ENCODE measurements at places on chromosomes 16 and 17.

GRCh38 chr16:76389126-76389525, 111.9 kb downstream of the CNTNAP4 start:
- DNase-seq, result no peak

GRCh38 chr16:50165473-50165872, 12.4 kb downstream of the TENT4B start:
- peak; percentile 54 for DNase-seq

- peak; percentile 57 for DNase-seq
Observed at GRCh38 chr16:89359264-89360147, 130.9 kb downstream of the ANKRD11 start.

DNA sequence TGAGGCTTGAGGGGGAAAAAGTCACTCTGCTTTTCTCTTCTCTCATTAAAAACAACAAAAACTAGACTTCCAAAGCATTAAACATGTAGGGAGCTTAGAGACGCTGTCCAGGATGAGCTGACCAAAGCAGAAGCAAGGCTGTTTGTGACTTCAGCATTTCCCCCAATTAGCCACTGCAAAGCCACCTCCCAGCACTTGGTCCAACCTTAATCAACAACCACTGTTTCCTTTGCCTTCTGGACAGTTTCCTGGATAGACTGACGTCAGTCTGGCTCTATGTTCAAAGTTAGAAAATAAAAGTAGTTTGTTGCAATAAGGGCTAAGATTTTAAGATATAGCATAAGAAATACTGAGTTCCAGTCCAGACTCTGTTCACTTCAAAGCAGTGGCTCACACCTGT, 3.1 kb downstream of the TMEM231 start:
- no peak for DNase-seq

DNA sequence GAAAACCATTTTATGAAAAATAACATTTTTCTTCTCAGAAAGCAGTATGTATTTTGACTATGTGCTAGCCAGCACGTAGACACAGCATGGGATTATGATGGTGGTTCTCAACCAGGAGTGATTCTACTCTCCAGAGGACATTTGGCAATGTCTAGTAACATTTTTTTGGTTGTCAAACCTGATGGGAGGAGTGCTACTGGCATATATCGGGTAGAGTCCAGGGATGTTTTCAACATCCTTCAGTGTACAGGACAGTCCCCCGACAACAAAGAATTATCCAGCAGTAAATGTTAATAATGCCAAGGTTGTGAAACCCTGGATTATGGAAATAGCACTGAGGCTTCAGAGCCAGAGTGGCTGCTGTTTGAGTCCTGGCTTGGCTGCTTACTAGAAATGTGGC, 27.7 kb downstream of the AP2B1 start:
- DNase-seq, result no peak

GRCh38 chr16:11029948-11030347, 85.6 kb downstream of the CLEC16A start:
- DNase-seq, result no peak

DNA sequence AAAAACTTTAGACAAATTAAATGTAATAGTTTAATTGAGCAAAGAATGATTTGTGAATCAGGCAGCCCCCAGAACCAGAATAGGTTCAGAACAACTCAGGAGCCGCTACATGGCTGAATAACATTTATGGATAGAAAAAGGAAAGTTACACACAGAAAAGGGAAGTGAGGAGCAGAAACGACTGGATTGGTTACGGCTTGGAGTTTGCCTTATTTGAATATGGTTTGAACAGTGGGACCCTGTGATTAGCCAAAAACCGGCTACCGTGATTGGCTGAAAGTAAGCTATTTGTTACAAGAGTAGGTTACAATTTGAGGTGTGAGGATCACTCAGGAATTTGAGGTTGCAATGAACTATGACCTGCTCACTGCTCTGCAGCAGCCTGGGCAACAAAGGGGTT, 1139.8 kb downstream of the CDH11 start:
- DNase-seq, result no peak

GRCh38 chr16:48386559-48387312, 1.5 kb upstream of the SIAH1 start:
- DNase-seq, result peak; percentile 7

DNA sequence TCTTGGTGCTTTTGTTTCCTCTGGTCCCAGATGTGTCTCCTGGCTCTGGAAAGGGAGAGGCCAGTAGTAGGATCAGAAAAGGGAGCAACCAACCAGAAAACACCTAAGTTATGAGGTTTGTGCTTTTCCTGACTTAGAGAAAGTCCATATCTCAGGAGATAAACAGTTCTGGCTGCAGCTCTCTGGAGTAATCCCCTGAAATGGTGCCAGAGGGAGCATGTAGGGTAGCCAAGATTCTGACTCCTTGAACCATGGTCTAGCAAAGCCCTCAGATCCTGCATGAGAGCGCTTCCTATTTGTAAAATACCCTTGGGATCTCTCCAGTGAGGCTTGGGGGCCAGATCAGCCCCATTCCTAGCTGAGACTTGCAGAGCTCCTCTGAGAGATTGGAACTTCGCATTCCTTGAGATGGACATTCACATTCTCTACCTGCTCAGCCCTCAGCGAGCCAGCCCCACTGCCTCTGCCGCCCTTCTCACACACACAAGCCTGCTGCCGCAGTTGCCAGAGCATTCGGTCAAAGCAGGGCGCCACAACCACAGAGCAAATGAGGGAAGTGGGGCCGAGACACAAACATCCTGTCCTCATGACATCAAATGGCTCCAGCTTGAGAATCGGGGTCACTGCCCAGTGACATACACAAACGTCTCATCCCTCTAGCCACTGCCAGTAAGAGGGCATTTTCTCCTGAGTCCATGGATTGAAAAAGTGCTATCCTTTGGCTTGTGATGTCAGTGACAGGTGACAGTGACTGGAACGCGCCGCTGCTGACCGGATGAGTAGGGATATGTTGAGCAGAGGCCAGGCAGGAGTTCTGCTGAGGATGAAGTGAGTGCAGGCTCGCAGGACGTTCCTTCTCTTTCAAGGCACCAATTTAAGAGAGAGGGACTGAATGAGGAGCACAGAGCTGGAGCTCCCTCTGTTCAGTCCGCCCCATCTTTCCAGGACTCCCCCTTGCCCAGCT, 5.0 kb downstream of the ABHD15 start:
- no peak for DNase-seq

GRCh38 chr17:6355196-6355595, 79.7 kb downstream of the AIPL1 start:
- DNase-seq, result no peak

- DNase-seq, result no peak
Observed at GRCh38 chr16:80045861-80046260, 445.3 kb upstream of the MAF start.

DNA sequence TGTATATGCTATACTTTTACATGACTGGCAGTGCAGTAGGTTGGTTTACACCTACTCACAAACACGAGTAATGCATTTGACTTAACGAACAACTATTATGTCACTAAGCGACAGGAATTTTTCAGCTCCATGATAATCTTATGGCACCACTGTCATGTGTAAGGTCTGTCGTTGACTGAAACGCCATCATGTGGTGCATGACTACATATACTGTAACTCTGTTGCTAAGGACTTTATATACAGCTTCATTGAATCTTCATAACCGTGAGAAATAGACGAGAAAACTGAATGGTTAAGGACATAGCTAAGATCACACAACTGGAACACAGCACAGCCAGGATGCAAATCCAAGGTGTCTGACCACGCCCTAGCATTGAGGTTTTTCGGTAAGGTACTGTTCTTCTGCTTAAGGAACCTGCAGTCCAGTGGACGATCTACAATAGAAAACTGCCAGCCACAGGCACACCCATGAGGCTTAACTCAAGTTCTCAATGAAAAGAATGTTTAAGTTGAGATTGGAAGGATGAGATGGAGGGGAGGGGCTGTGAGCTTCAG, 3.3 kb downstream of the CFAP20 start:
- DNase-seq, result peak; percentile 20

GRCh38 chr17:83154311-83155127, 75.1 kb downstream of the METRNL start:
- no peak for DNase-seq

- DNase-seq, result no peak
Observed at GRCh38 chr17:33272438-33272837, 20.7 kb downstream of the ASIC2 start.

GRCh38 chr16:88477631-88478519, 24.8 kb downstream of the ZFPM1 start:
- peak; percentile 28 for DNase-seq

- DNase-seq, result no peak
Observed at GRCh38 chr16:54107583-54108202, 178.9 kb downstream of the IRX3 start.

- no peak for DNase-seq
Observed at GRCh38 chr16:62077998-62078397, 41.8 kb upstream of the CDH8 start.

- DNase-seq, result no peak
Observed at GRCh38 chr17:6559753-6560215, 3.4 kb upstream of the PITPNM3 start.

- no peak for DNase-seq
Observed at GRCh38 chr17:57758654-57759053, 13.6 kb upstream of the CCDC182 start.

GRCh38 chr16:67969254-67970039, 1.0 kb upstream of the SLC12A4 start:
- peak; percentile 71 for DNase-seq

DNA sequence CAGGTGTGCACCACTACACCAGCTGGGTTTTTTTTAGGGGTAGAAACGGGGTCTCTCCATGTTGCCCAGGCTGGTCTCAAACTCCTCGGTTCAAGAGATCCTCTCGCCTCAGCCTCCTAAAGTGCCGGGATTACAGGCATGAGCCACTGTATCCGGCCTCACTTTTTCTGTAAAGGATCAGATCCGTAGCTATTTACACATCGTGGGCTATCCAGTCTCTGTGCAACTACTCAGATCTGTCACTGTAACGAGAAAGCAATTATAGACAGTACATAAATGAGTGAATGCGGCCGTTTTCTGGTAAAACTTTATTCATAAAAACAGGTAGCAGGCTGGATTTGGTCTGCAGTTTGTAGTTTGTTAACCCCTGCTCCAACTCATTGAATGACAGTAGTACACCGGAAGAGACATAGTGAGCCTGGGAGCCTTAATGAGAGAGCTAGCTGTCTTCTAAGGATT, 44.5 kb downstream of the VMP1 start:
- no peak for DNase-seq

- peak; percentile 94 for DNase-seq
Observed at GRCh38 chr16:2003827-2004641, 5.6 kb downstream of the ZNF598 start.

- no peak for DNase-seq
Observed at GRCh38 chr17:49647256-49647585, 30.7 kb downstream of the SPOP start.

DNA sequence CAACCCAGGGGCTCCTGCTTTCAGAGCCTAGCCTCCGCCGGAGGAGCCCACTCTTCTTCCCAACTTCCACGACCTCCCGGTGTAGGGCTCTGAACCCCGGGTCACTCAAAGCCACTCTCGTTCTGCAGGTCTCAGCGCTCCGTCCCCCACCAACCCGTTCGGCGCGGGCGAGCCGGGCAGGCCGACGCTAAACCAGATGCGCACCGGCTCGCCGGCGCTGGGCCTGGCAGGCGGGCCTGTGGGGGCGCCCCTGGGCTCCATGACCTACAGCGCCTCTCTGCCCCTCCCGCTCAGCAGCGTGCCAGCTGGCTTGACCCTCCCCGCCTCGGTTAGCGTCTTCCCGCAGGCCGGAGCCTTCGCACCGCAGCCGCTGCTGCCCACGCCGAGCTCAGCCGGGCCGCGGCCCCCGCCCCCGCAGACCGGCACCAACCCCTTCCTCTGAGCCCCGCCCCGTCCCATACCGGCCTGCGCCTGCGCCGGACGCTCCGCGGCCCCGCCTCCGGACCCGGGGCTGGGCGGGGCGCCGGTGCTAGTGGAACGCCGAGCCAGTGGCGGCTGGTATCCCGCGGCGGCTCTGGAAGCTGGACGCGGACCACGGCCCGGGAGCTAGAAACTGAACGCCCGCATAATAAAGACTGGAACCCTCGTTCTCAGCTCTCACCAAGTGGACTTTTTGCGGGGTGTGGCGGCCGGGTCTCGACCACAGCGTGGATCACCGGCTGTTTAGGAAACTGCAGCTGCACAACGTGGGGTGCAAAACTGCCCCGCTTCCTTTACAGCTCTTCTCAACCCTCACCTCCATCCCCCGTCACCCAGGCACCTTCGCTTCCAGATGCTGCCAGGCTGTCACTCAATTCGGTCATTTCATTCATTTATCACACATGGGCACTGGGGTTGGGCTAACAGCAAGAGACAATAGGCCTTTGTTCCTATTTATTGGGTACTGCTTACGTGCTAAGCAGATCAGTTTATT, 5.0 kb upstream of the SPATA20 start:
- peak; percentile 88 for DNase-seq

DNA sequence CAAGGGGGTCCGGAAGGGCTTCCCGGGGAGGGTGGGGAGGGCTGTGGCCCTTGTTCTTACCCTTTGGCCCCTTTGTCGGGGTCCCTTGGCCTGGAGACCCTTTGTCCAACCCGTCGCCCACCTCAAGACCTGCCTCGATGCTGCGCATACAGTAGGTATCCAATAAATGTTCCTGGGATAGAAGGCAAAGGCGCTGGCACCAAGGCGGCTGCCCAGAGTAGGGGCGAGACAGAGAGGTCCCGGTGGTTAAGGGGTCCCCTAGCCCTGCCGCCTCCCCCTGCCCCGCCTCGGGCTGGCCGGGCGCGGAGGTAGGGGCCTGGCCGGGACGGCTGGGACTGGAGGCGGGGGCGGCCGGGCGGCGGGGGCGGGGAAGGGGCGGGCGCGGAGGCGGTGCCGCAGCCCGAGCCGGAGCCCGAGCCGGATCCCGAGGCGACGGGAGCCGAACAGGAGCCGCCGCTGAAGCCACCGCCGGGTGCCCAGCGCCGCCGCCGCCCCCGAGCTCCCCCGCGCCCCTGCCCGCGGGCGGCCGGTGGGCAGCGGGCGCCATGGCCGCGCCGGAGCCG, at the start of gene NHERF2:
TSS of gene NHERF2 (plus strand) at position 442 of the 563 bp plus-strand sequence. CDS start at position 546, 104 bp downstream.
- DNase-seq, result peak; percentile 35

- DNase-seq, result no peak
Observed at GRCh38 chr16:22628994-22629393, 118.3 kb downstream of the NPIPB5 start.

- no peak for DNase-seq
Observed at GRCh38 chr16:3650631-3651265, 3.7 kb upstream of the DNASE1 start.

DNA sequence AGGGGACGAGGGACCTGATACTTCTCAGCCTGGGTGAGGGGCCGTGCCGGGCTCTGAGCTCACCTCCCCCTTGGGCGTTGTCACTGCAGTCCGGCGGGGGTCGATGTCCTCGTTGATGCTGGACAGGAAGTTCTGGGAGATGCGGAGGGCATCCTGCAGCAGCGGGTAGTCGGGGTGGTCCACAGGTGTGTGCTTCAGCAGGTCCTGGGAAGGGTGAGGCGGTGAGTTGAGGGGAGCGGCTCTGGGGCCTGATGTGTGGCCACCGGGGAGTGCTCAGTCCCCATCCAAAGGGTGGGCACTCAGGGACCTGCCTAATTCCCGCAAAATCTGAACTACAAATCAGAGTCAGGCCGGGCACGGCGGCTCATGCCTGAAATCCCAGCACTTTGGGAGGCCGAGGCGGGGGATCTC, 75.6 kb downstream of the TIMM22 start:
- no peak for DNase-seq
